ENCODE measurements at places on chromosomes 4 and X.

DNA sequence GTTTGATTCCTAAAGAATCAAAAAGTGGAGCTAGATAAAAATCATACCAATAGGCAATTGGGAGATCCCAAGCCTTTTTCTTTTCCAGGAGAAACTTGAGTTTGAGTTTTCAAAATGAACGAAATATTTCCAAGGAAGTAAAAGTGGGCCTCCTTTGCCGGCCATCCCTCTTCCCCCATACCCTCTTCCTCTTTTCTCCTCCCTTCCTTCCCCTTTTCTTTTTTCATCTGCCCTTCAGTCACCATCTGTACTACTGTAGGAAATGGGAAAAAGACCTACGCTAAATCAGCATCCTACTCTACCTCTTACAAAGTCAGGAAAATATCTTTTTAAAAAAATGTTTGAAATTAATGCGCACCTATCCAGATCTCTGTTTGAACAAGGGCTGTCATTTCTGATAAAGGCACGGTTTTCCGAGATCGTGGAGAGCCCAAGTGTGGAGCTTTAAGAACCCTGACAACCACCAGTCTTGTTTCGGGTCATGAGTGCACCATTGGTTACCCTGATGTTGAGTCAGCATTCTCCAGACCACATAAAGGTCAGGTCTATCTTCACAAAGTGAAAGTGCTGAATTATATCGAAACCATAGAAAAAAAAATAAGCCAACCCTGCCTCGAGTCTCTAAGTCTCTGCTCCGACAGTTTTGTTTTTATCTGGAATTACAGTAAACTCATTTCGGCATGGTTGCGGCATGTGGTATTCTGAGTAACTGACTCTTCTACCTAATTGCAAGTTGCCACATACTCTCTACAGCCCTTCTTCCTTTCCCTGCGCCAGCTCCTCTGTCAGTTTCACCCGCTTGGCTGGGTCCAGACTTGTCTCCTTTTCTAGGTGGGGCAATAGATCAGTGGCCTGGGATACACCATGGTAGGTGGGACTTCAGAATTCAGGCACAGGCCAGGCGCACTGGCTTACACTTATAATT is 140.2 kb upstream of the KLF3 start:
- DNase-seq: no peak

- DNase-seq: no peak
These were observed 1113.1 kb downstream of the FAT4 start for GRCh38 chr4:126427853-126428252.

DNA sequence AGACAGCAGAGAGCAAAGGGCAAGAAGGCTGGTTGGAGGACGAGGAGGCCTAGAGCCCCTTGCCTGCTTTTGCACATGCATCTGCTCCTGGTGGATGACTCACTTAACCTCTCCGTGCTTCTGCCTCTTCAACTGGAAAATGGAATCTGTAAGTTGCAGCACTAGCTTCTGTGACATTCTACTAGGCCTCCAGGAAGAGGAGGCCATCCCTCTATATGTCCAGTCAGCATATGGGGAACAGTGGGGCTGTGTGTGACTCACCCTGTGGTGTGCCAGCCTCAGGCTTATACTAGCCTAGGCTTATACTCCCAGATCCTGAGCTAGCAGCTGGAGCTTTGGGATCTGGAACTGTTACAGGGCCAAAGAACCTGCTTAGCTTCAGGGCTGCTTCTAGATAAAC is 36.0 kb downstream of the RTL9 start:
- no peak for DNase-seq

GRCh38 chr4:52588097-52588496 is 71.0 kb downstream of the USP46 start:
- DNase-seq: no peak

- no peak for DNase-seq
These were observed 16.9 kb upstream of the SEPSECS start for GRCh38 chr4:25177147-25177546.

DNA sequence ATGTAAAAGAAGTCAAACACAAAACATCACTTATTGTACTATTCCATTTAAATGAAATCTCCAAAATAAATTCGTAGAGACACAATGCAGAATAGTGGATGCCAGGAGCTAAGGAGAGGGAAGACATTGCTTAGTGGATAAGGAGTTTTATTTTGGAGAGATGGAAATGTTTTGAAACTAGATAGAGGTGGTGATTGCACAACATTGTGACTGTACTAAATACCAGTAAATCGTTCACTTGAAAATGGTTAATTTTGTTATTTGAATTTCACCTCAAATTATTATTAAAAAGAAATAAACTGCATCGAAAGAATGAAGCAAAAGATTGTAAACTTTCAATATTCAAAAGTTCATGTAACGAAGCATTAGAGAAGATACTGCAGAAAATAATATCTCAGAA is 9.7 kb upstream of the ACSL4 start:
- no peak for DNase-seq

GRCh38 chrX:154383359-154384283 is 4.5 kb downstream of the EMD start:
- peak; percentile 77 for DNase-seq

GRCh38 chr4:119300101-119300978 is 21.6 kb downstream of the FABP2 start:
- DNase-seq: peak; percentile 93

- DNase-seq: no peak
These were observed 41.1 kb downstream of the RFC1 start for GRCh38 chr4:39324897-39325613.

DNA sequence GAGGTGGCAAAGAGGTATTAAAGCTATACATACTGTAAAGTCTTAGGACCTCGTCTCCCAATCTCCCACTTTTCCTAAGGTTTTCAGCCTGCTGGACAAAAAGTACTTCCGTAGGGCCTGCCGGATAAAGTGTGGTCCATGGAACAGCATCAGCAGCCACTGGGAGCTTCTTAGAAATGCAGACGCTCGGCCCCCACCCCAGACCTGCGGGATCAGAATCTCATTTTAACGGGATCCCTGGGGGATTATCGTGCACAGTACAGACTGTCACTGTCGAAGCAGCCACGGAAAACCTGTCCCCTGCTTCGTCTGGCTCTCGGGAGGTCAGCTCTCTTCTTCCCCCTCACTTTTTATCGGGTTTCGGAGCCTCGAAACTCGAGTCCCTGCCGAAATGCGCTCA is 802 bp downstream of the ADGRG2 start:
- no peak for DNase-seq

DNA sequence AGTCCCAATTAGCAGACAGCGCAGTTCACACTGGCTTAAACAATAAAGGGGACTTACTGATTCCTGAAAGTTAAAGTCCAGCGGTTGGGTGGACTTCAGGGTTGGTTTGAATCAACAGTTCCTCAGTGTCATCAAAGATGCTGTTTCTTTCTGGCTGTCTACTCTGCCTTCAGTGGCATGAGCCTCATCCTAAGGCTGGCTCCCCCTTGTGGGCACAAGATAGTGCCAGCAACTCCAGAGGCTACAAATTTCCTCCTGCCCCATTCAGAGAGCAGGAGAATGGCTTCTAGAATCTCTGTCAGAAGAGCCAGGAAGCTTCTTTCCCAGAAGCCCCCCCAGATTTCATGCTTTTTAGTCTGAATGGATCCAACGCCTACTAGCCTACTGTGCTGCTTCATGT is 82.4 kb upstream of the MTM1 start:
- DNase-seq: peak; percentile 24

DNA sequence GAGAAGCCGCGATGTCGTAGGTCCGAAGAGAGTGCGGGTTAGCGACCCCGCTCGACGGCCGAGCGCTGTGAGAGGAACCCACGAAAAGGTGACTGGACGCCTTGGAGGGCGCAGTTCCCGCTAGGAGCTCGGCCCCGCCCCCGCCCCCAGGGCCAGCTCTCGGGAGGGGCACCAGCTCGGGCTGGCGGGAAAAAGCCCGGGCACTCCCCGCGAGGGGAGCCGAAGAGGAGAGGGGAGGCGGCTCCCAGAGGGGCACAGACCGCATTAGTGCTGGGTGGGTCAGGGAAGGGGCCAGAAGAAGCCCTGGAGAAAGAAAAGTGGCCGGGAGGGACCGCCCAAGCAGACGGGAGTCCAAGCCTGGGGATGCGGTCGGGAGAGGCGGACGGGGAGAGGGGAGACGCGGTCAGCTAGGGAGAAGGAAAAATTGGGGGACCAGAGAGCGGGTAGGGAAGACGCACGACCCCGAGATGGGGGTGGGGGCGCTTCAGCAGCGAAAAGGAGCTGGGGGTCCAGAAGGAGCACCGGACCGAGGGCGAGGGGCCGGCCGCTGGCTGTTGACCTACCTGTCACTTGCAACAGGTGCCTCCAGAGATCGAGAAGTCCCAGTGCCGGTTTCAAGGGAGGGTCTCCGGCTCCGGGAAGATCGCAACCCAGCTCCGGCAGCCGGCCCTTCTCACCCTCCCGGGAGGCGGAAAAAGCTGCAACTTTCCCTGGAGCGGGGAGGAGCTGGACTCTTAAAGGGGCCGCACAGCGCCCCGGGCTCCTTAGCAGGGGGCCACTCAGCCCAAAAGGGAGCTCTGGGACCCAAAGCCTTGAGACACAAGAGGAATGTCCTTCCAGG is at the start of gene SYTL4:
SYTL4 (minus strand) TSS at position 681 of the 841 bp plus-strand sequence. CDS start 30,084 bp downstream, outside the sequence.
- DNase-seq: peak; percentile 60

GRCh38 chr4:180448306-180448705 is 1794.9 kb upstream of the TENM3 start:
- no peak for DNase-seq

DNA sequence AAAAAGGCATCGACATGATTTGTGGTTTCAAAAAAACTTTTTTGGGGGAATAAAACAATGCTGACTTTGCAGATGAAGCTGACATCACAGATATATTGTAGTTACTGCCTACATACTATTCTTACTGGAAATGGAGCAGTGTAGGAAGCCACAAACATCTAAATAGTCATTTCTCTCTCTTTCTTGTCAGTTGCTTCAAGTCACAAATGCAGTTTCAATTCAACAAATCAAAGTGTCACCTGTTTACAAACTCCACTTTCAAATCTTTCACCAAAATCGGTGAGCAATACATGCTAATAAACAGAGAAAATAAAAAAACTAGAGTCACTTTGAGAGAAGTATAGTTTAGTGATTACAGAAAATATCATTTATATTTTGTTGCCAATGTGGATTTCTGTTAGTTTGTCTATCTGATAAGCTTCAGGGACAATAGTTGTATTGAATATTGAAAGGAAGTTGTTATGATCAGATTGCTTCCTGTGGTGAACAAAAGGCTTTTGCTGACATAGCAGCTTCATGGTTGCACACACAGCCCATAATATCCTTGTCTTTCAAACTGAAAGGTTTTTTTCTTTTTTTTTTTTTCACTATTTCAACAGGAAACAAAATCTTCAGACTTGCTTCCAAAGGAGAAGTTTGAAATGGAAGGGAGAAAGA is 49.7 kb upstream of the PTPN13 start:
- DNase-seq: no peak

- DNase-seq: no peak
These were observed 78.6 kb downstream of the HAUS3 start for GRCh38 chr4:2163311-2163821.

- no peak for DNase-seq
These were observed 5.1 kb downstream of the STARD8 start for GRCh38 chrX:68652326-68653170.

GRCh38 chr4:86300516-86300915 is 59.3 kb downstream of the MAPK10 start:
- DNase-seq: no peak

DNA sequence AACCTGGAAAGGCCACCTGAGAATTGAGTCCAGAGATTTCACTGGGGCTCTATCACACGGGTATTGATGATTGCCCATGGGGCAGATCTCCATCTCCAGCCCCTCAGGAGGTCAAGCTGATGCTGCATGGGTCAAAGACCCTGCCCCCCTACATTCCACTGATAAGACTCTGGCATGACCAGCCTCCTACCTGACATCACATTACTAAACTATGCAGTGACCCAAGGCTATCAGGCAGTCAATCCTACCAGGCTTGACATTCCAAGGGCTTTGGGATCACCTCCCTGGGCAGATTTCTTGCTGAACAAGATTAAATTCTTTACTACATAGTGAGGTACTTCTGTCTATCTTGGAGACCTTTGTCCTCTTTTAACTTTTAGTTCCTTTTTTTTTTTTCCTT is 192.7 kb upstream of the STS start:
- DNase-seq: no peak

GRCh38 chr4:2046031-2046961 is 12.8 kb upstream of the NAT8L start:
- peak; percentile 17 for DNase-seq

- DNase-seq: no peak
These were observed 69.9 kb downstream of the MFAP3L start for GRCh38 chr4:169956091-169956843.

DNA sequence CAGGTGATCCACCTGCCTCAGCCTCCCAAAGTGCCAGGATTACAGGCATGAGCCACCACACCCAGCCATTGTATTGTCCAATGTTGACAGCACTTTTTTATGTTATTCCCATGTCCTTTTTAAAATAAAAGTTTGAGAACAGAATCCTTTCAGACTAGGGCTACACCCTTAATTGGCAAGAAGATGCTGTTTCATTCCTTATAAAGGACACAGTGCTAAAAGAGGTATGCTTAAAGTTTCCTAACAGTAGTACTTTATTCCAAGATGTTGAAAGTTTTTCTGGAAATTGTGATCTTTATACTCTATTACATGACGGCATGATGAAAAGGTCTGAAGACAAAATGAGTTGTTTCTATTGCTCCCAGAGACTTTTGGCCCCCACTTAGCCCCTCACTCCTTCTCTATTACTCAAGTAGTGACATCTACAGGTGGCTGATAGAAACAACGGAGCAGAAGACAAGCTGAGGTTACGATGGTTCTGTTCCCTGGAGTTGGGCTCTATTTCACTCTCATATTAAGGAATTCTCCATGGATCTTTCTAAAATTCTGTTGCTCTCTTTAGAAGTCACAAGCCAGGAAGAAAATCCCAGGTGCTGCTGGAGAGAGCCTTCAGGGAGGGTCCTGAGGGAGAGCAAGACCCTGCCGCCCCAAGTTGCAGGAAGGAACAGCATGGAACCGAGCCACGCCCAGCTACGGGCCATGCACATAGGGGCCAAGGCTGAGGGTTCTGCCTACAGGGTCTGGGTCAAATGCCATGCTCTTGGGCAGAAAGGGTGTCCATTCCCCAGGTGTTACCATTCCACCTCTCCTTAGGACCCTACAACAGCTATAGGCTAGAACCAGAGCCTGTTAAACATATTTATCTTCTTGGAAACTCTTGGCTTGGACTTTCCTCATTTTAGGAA is 22.8 kb downstream of the RPL9 start:
- no peak for DNase-seq

- no peak for DNase-seq
These were observed 44.3 kb downstream of the ARHGEF38 start for GRCh38 chr4:105596684-105597083.

GRCh38 chrX:46953137-46953527 is 40.9 kb downstream of the JADE3 start:
- no peak for DNase-seq
